Uterus (tissue), 4 donors: ENCODE measurements at places on chromosomes 1 and 21.

- DNase-seq, result no peak
Measured at GRCh38 chr1:56811331-56811730, 7.9 kb downstream of the FYB2 start.

GRCh38 chr1:20847611-20848080 lies 60.5 kb upstream of the HP1BP3 start:
- DNase-seq, result no peak

GRCh38 chr1:217134857-217135568 lies 411.8 kb upstream of the ESRRG start:
- DNase-seq, result no peak

- no peak for DNase-seq
Measured at GRCh38 chr1:224430511-224431113, 4.0 kb downstream of the WDR26 start.

DNA sequence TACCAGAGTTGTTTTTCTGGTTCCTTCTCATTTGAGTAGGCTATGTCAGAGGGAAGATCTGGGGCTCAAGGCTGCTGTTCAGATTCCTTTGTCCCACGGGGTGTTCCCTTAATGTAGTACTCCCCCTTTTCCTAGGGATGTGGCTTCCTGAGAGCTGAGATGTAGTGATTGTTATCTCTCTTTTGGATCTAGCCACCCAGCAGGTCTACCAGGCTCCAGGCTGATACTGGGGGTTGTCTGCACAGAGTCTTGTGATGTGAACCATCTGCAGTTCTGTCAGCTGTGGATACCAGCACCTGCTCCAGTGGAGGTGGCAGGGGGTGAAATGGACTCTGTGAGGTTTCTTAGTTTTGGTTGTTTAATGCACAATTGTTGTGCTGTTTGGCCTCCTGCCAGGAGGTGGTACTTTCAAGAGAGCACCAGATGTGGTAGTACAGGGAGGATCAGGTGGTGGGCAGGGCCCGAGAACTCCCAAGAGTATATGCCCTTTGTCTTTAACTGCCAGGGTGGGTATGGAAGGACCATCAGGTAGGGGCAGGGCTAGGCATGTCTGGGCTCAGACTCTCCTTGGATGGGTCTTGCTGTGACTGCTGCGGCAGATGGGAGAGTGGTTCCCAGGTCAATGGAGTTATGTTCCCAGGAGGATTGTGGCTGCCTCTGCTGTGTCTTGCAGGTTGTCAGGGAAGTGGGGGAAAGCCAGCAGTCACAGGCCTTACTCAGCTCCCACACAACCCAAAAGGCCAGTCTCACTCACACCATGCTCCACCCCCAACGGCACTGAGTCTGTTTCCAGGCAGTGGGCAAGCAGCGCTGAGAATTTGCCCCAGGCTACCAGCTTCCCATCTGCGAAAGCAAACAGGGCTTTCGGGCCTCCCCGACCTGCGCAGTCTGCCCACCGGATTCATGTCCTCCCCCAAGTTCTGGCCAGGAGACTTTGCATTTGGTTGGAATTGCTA lies 64.2 kb downstream of the SERINC2 start:
- no peak for DNase-seq

- DNase-seq, result no peak
Measured at GRCh38 chr1:34425785-34426184, 249.1 kb downstream of the C1orf94 start.

DNA sequence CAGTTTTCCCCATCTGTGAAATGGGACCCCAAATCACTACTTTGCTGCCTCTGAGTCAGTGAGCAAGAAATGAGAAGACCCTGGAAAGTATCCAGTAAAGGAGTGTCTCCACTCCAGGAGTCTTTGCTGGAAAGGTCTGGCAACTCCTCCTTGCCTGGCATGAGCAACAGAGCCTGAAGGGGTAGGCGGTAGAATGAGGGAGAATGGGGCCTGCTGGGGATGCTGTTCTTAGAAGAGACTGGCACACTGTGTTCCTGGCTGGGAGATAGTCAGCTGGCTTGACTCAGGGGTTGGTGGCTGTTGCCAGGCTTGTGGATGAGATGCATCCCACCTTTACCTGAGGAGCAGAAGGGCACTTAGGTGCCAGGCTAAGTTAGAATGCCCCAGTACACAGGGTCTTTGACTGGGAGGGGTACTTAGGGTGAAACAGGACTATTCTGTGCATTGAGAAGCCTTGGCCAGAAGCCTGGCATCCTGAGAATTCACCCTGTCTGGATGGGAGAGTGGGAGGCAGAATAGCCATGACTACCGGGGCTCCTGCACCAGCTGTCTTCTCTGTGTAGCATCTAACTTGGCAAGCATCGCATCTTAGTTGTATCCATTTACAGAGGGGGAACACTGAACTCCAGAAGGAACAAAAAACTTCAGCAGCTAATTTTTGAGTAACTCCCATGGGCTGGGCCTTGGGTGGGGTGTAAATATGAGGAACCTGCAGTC lies 2.5 kb downstream of the MFSD2A start:
- no peak for DNase-seq

DNA sequence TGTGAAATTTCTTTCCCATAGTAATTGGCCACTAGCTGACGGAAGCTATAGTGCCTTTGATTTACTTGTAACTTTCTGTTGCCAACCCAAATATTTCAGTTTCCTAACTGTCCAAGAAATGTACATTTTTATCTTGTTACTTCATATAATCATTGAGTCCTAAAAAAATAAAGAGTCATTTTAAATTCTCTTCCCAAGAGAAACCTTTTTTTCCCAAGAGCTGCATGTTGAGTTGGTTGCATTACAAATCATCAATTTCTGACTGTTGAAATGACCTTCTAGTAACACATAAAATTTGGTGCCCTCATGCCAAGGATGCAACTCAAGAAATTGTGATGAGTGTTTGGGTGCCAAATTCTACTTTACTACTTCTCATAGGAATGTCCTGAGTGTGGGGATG lies 61.0 kb downstream of the HMCN1 start:
- no peak for DNase-seq

DNA sequence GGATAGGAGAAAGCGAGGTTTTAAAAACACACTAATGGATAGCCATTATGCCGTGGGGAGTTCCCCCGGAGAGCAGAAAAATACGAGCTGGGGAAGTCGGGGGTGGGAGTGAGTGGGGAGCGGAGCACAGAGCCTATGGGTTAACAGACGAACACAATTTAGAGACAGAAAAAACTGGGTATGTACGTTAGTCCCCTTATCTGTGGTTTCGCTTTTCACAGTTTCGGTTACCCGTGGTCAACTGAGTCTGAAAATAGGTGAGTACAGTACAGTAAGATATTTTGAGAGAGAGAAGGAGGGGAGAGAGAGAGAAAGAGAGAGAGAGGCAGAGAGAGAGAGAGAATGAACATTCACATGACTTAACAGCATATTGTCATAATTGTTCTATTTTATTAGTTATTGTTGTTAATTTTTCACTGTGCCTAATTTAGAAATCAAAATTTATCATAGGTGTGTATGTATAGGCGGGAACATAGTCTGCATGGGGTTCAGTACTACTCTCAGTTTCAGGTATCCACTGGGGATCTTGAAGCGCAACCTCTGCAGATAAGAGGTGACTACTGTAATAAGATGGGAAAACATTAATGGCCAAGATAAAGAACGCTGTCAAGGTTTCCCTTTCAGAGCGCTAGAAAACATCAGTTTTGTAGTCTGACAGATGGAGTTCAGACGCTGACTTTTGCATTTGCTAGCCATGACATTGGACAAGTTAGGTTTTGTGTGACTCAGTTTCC lies 125.6 kb upstream of the LMO4 start:
- no peak for DNase-seq

DNA sequence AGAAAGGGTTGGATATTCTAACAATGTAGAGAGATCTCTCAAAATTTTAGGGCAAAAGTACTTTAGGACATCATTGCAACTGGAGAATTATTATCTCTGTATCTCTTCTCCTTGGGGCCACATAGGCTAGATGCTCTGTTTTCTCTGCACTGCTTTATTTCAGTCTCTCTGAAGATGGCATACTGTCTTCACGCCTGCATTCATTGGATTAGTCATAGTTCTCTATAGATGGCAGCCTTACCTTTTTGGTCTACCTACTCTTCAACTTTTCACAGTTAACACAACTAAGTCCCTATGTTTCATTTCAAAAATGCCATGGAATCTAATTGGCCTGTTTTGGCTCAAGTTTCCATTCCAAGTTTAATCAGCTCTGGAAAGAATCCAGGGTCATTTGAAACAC lies 1623.3 kb upstream of the B3GALT2 start:
- no peak for DNase-seq

- DNase-seq, result no peak
Measured at GRCh38 chr1:175470078-175470477, 273.3 kb downstream of the TNR start.

GRCh38 chr1:30524840-30525617 lies 198.4 kb downstream of the MATN1 start:
- peak; percentile 11 for DNase-seq

DNA sequence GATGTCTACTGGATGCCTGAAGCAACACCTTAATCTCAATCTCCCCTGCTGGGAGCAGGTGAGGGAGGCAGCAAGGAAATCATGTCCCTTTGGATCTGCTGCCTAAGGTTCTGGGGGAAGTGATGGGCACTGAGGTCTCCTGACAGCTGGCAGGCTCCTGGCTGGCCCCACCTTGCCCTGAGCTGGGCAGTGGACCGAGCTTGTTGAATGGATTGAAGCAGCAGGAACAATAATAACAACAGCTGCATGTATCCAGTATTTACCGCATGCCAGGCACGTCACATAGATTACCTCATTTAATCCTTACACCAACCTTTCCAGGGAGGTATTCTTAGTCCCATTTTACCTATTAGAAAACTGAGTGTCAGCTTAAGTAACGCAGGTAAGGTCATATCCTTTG lies 133.9 kb downstream of the PLXNA2 start:
- no peak for DNase-seq

DNA sequence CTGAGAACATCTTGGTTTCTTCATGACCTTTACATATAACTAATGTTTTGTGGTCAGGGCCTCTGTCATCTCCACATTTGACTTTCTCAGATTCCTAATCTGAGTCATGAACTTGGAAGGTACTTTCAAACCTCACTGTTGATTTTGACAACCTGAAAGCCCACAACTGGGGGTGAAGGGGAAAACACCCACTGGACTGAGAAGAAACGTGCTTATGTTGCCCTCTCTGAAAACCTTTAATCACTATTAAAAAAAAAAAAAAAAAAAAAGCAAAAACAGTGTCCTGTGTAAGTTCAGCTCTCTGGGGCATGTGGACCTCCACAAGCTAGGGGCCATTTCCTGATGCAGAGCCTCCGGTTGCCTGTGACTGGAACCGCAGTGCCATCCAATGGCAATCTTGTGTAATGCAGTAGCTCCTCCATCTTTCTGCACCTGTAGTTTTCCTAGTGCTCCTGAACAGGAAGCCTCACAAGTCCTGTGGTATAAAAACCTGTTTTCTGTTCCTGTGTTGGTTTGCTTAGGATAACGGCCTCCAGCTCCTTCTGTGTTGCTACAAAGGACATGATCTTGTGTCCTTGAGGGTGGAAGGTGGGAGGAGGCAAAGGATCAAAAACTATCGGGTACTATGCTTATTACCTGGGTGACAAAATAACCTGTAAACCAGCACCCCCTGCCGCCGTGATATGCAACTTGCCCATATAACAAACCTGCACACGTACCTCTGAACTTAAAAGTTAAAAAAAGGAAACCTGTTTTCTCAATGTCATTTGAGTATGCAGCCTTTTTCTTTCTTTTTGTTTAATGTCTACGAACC lies 124.5 kb downstream of the ZNF648 start:
- no peak for DNase-seq

GRCh38 chr21:38293113-38293512 lies 36.3 kb downstream of the KCNJ15 start:
- no peak for DNase-seq

DNA sequence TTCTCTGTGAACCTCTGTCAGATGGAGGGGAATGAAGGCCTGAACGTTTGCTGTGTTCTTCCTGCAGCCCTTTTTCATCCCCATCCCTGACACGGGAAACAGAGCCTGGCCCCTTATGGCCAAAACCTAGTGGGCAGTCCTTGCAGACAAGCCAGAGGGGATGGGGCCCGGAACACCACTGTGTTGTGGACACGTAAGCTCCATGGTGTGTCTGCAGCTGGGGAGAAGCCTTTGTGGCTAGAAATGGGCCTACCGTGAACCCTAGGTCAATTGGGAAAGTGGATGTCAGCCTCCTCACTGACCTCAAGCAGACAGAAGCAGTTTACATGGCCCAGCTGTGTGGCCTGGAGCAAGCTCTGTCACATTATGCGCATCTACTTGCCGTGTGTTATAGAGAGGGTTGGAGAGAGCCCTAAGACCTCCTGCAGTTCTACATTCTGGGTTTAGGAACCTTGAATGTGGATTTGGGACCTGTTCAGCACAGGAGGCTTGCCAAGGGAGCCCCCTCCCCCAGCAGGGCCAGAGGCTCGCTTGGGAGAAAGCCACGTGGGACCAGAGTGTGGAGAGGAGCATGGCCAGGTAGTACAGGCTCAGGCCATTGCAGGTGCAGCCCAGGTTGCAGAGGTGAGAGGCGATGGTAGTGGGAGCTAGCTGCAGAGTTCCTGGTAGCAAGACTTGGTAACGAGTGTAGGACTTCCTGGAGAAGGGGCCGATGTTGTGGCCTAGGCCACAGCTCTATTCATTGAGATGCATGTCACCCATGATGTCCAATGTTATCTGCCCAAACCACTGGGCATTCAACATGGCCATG lies 20.7 kb downstream of the PARS2 start:
- DNase-seq, result no peak

- no peak for DNase-seq
Measured at GRCh38 chr1:219460896-219461815, 151.7 kb downstream of the ZC3H11B start.

GRCh38 chr1:57674801-57675200 lies 250.9 kb upstream of the DAB1 start:
- no peak for DNase-seq

DNA sequence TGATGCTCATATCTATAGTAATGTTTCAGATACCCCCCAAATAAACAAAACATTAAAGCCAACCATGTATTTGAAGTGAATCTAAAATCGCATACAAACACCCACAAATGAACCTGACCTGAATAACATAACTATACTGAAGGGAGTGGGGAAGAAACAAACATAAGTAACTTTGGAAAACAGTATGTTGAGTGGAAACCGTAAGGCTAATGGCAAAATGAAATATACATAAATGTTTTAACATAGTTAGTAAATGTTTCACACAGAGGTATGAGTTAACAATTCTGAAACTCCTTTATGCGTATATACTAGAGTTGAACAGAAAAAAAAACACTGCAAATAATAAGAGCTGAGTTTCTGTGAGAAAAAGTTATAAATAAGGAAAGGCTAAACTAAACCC lies 125.6 kb downstream of the ACBD6 start:
- no peak for DNase-seq

GRCh38 chr1:94079080-94079940 lies 41.6 kb downstream of the ABCA4 start:
- no peak for DNase-seq
